Activated CD8-positive, alpha-beta memory T cell treated with anti-CD3 and anti-CD28 coated beads for 48 hours (primary cell): ENCODE measurements at places on chromosomes 1 and 21.

GRCh38 chr21:32572574-32573420 is 12.5 kb downstream of the TCP10L start:
- no peak for DNase-seq

DNA sequence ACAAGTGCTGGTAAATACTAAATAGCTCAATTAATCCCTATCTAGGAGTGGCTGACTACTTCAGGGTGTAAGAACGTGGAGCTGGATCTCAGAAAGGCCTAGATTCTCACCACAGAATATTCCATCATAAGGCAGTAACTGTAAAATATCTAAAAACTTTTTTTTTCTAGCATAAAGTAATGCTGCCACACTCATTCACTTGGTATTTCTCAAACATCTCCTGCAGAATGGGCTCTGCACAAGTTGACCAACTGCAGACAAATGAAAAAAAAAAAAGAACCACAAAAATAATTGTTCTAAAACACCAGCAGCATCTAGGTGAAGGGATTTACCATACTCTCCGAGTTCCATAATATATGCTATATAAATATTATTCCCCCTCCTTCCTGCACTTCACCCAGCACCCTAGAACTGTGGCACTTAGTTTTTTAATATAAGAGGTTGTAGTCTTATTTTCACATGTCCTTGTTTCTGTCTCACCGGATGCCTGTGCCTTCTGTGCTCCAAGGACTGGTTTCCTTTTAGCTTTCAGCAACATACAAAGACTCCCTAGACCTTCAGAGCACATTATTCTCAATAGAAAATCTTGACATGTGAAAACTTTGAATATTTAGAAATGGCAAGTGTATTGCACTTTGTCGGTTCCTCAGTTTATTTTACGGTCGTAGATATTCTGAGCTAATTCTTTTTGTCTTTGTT is 8.9 kb downstream of the VSIG8 start:
- DNase-seq = no peak

DNA sequence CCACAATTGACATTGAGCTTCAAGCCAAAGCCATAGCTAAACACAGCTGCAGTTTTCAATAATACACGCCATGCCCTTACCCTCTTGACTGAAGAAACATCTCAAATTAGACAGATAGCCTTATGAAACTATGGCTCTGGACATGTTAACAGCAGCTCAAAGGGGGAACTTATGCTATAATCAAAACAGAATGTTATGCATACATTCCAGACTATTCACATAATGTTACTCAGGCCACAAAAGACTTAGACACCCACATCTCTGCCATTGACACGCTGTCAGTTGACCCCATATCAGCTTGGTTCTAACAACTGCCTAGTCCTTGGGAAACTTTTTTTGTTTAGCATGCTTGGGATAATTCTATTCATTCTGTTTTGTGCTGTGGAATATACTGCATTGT is 2.3 kb upstream of the NENF start:
- DNase-seq = no peak

DNA sequence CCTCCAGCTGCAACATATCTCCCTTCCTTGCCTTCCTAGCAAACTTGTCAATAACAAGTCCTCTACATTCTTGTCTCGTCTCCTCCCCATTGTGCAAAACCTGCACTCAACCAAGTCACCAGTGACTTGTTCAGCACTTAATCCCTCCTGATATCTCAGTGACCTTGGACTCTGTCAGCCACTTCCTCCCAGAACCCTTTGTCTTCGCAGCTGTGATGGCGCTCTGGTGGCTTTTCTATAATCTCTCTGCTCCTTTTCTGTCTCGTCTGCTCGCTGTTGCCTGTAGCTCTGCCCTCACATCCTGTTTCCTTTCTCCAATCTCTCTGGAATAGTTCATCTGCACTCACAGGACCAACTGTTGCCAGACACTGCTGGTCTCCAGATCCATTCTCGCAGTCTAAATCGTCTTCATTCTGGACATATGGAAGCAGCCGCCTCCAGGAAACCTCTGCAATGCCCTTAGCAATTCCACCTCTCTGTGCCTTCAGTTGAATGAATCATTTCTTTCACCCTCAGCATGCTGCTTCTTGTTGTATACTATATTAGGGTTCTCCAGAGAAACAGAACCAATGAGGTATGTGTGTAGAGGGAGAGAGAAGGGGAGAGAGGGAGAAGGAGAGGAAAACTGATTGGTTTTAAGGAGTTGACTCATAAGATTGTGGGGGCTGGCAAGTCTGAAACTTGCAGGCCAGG is 17.4 kb upstream of the IFNAR2 start:
- no peak for DNase-seq

- DNase-seq = no peak
Observed at GRCh38 chr1:210650403-210650802, 321.7 kb downstream of the HHAT start.
